ENCODE measurements at places on chromosomes 16 and 17.

DNA sequence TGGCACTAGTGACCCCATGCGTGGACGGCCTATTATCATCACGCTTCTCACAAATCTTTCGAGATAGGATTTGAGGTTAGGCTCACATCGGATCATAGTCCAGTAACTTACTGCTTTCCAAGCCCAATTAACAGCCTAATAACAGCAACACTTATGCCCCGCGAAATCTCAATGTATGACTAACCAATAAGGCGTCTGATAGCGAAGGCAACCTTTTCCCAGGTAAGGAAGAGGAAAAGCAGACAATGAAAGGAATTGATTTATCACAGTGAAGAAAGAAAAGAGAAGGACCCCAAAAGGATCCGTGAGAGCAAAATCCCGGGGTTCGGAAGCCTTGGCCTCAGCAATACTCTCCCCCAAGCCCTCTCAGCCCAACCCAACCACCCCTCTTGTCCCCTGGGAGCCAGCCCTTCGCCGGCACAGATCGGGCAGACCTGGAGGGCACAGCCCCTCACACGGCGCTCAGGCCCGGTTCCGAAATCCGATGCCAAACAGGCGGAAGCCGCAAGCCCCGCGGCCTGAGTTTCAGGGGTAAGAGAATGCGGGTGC is 534 bp downstream of the GPATCH8 start:
- no peak for DNase-seq

DNA sequence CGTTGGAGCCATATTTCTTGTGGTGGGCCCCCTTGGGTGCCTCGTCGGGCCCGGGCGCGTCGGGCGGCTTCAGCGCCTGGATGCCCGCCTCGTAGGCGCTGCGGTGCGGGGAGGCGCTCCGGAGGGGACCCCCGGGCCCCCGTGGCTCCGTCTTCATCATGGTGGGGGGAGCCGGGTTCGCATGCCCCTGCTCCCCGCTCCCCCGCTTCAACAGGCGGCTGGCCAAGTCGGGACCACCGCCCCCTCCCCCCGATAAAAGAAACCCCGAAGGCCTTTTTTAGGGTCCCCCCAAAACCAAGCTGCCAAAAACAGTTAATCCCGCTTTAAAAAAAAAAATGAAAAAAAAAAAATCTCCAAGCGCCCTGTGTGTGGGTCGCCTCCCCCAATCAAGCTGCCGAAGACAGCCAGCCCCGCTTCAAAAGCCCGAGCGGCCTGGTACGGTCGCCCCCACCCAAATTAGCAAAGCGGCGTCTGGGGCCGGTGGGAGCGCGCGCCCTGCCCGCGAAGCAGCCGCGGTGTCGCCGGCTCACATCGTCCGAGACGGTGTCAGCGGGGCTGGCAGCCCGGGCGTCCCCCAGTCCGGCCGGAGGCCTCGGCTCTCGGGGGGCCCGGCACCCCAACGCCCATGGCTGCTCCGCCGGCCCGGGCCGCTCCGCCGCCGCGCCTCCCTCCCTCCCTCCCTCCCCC is at the start of gene PPP1R9B:
PPP1R9B (minus strand) TSS at position 324 of the 687 bp plus-strand sequence; CDS start at position 160, 164 bp downstream.
- DNase-seq: no peak

DNA sequence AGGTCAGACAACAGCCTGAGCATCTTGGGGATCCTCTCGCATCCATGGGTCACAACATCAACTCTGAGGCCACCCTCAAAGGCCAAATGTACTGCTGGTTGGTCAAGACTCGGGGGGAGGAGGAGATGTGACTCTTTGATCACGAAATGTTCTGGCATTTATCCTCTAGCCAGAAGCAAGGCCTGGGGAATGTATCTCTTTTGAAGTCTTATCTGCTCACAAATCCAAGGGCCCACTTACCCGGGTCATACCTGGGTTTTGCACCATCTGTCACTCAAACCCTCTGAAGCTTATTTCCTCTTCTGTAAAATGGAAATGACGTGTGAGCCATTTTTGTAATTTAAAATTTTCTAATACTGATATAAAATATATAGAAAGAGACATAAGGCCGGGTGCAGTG is 13.2 kb downstream of the CA7 start:
- no peak for DNase-seq

GRCh38 chr17:55722016-55722736 is 488 bp downstream of the TMEM100 start:
- DNase-seq: no peak

DNA sequence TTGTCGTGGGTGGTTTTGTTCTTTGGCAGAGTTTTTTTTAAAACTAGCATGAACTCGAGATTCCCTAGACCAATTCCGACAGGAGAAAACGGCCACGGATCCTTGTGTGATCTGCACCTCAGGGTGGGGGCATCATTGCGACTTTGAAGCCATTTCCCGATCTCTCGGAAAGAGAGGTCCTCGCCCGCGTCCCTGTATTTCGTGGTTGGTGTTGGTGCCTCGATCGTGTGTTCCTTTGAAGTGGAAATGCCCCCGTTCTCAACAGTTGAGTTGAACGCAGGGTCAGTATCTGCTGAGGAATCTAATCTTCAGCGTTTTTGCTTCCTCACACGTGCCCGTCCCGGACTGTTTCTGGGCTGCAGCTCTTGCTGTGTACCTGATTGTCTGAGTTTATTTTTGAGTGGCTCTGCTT is 1.1 kb downstream of the CRAMP1 start:
- DNase-seq: no peak

DNA sequence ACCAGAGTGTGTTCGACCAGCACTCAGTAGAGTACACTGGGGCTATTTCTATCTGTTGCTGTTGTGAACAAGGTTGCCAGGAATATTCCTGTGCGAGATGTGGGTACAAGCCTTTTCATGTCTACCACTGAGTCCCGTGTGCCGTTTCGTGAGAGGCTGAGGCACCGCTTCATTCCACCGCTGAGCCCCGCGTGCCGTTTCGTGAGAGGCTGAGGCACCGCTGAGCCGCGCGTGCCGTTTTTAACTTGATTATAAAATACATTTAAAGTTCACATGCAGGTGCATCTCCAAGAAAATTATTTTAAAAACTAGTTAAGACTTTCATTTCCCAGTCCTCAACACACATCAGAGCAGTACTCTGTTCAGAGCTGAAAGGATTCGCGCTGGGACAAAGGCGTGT is 78.7 kb upstream of the ZNF750 start:
- no peak for DNase-seq

DNA sequence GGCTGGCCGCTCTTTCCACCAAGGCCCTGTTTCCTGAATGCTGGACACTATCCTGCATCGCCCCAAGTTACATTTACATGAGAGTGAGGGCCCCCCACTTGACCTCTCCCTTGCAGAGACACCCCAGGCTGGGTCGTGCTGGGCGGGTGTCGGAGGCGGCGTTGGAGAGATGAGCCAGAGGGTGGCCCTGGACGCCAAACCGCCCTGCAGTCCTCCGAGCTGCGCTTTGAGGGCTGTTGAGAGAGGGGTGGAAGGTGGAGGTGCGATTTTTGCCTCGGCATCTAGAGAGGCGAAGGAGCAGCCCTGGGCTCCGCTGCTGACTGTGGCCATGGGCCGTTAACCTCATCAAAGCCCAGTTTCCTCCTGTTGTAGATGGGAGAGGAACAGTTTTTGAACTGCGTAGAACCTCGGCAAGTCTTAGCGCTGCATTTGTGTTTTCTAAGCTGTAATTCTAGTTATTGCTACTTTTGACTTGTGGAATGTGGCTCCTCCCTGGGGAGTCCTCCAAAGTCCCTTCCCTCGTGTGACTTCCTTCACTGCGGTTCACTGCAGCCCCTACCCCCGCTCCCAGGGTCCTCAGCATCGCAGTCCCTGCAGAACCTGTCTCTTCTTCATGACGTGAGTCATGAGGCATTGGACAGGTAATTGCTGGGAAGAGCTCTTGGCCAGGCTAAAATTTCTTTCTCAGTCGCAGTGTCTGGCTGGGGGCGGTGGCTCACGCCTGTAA is 986 bp upstream of the ELOB start:
- DNase-seq: no peak

GRCh38 chr16:54808890-54809289 is 121.8 kb upstream of the IRX5 start:
- DNase-seq: no peak

DNA sequence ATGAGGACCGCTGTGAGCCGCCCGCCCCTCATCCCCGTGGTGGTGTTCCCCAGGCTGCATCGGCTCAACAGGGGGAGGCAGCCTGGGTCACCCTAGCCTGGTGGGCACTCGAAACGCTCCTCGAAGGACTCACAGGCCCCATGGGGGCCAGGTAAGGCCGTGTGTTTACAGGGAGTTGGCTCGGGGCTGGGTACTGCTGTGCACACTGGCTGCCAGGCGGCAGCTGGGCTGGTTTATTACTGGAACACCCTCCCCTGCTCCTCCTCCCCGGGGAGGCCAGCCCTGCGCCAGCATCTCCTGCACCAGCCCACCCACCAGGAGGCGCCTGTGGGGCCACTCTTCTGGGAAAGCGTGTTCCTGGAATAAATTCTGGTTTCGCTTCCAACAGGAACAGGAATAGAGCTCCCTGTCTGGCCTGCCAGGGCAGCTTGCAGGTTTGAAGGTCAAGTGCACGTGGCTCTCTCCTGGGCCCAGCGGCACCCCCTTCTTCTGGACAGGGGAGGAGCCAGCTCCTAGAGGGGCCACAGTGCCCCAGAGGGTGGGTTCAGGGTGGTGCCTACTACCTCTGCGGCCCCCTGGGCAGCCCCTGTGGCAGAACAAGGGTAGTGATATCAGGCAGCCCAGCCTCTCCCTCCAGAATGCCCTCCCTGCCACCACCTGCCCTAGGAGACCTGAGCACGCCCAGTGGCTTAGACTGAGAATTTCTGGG is 11.3 kb downstream of the MCRIP1 start:
- no peak for DNase-seq

GRCh38 chr16:84823484-84823883 is 3.7 kb downstream of the CRISPLD2 start:
- no peak for DNase-seq

GRCh38 chr17:76376318-76377133 is 7.9 kb upstream of the SPHK1 start:
- DNase-seq: no peak

DNA sequence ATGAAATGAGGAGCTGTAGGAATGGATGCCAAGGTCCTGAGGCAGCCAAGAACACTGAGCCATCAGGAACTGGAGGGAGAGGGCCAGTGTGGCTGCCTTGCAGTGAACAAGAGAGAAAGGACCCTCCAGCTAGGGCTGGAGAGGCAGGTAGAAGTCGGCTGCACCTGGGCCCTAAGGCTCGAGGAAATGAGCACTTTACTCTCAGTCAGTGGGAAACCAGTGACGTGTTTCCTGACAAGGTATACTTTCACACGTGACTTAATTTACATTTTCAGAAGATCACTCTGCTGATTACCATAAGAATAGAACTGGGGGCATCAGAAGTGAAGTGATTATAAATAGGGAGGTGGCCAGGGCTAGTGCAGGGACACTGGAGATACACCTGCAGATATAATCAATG is 115.2 kb downstream of the C17orf67 start:
- no peak for DNase-seq

- no peak for DNase-seq
These were observed 17.2 kb downstream of the GINS3 start for GRCh38 chr16:58409316-58409973.

DNA sequence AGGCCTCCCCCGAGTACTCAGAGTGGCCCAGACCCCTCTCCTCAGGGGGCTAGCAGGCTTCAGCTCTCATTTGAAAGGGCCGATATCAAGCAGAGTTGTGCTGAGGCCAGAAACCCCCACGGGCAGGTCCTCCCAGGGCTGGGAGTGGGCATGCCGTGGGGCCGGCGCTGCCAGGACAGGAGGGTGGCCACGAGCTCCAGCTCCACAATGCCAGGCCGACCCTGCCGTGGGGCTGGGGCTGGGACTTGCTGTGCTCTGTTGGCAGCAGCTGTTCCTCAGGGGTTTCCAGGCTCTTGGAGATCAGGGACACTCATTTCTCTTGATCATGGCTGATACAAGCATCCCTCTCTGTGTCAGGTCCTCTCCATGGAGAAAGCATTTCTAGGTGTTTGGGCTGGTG is 3.2 kb upstream of the NPB start:
- DNase-seq: no peak

GRCh38 chr16:75262800-75263127 is 11.3 kb upstream of the BCAR1 start:
- no peak for DNase-seq

- no peak for DNase-seq
These were observed 48.9 kb downstream of the VMP1 start for GRCh38 chr17:59756236-59756818.

GRCh38 chr16:84069540-84069939 is 26.9 kb upstream of the SLC38A8 start:
- no peak for DNase-seq

DNA sequence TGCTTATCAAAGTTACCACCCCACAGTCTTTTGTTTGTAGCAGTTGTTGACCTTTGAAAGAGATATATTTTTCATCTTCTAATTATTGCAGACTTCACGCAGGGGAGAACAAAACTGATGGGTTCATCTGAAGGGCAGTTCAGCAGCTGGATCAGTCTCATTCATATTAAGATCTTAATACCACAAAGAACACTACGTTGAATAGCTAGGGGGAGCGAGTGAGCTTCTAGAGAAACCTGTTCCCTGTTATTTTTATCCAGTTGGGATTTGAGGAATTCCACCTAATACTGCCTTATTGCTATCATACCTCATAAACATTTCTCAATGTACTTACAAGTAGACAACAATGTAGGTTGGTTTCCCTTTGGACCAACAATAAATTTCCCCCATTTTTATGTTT is 306.1 kb upstream of the KIF2B start:
- no peak for DNase-seq

- DNase-seq: no peak
These were observed 4.1 kb upstream of the LITAFD start for GRCh38 chr16:8877894-8878522.

GRCh38 chr16:11498683-11499082 is 88.0 kb downstream of the LITAF start:
- no peak for DNase-seq

GRCh38 chr17:80902963-80903611 is 88.6 kb upstream of the CHMP6 start:
- no peak for DNase-seq

- DNase-seq: no peak
These were observed 10.9 kb downstream of the SLC43A2 start for GRCh38 chr17:1617620-1618174.

- DNase-seq: no peak
These were observed 79.2 kb downstream of the MYH11 start for GRCh38 chr16:15777533-15778203.

DNA sequence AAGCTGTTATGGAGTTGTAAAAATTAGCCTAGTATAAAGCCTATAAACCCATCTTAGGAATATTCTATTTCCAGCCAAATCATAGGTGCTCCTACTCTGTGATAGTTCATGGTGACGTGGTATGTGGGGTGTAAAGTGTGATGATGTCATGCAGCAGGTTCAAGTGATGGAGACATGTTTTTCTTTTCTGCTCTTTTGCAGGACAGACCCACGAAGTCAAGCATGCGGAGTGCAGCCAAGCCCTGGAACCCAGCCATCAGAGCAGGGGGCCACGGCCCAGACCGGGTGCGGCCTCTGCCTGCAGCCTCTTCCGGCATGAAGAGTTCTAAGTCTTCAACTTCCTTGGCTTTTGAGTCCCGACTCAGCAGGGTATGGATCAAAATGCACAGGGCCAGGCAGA is 87.3 kb downstream of the SPECC1 start:
- DNase-seq: no peak
